Cerebellum (tissue), 4 donors: ENCODE measurements at places on chromosomes 7 and 10.

- no peak for DNase-seq
These were observed 46.1 kb upstream of the APBB1IP start for GRCh38 chr10:26391701-26392695.

- DNase-seq, result no peak
These were observed 201.3 kb downstream of the MAD1L1 start for GRCh38 chr7:2031451-2031845.

GRCh38 chr10:66176772-66177171 is 749.1 kb upstream of the LRRTM3 start:
- no peak for DNase-seq

DNA sequence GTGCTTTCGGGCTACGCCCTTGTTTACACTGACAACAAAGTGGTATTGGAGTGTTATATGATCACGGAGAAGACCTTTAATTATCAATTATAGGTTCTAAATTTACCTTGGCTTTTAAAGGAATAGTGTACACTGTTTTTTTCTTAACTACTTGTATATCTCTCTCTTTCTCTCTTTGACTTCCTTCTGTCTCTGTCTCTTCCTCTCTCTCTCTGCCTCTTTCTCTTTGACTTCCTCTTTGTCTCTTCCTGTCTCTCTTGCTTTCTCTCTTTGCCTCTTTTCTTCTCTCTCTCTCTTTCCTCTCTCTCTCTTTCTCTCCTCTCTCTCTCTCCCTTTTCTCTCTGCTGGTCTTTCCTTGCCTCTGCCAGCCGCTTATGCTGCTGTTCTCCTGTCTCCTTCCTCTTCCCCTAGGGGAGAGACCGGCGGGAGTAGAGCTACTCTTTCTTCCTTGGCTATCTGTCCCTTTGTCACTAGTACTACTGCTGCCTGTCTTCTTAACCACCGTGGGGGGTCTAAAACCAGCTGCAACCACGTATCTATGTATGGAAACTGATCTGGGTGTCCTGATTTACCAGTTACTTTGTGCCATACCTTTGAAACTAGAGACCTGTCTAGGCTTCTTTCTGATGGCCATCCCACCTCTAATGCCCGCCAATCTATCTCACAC is 36.9 kb upstream of the GSDME start:
- DNase-seq, result no peak

- DNase-seq, result no peak
These were observed 75.9 kb downstream of the RGS10 start for GRCh38 chr10:119466655-119467054.

DNA sequence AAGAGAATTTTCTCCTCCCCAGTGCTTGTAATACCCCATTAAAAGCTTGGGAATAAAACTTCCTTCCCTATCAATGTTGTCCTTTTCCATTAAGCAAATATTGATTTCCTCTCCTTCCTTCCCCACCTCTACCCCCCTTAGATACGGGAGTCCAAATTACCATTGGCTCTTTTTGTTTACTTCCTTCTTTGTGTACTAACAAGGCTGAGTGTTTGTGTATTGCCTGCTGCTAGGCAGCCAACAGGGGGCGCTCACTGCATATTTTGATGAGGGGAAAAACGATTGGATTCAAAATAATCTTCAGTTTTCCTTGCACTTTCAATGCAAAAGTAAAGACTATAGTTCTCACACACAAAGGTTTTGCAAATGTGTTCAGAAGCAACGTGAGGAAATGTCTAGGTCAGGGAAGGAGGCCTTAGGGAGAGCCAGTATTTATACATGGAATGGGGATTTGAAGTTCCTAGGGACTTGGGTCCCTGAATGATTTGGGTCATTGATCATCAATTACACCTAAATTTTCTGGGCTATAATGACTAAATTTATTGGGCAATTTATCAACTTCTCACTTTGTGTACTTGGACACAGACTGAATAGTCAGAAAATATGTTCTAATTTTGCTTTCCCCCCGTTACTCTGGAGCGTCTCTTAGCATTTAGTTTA is 23.6 kb upstream of the VPS41 start:
- DNase-seq, result no peak

- no peak for DNase-seq
These were observed 12.2 kb upstream of the RFC2 start for GRCh38 chr7:74266191-74266963.

- DNase-seq, result no peak
These were observed 283.2 kb downstream of the WDR37 start for GRCh38 chr10:1339396-1339795.
